MV-4-11 (cell line): ENCODE measurements at places on chromosomes 7 and 10.

- no peak for DNase-seq
These were observed 245.0 kb downstream of the HDAC9 start for GRCh38 chr7:18740579-18740988.

DNA sequence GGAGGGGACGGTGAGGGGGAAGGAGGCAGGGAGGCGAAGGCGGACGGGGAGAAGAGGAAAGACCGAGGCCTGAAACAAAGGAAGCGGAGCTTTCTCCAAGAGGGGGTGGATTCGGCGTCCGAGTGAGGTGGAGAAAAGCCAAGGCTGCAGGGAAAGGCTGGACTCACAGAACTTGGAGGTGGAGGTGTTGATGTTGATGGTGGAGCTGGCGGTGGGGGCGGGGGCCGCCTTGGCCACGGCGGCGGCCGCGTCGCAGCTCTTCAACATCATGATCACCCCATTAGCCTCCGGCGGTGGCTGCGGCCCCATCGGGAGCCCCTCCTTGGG, 578 bp downstream of the CACUL1 start:
- no peak for DNase-seq

GRCh38 chr10:128178302-128178958, 52.2 kb upstream of the MKI67 start:
- no peak for DNase-seq

- no peak for DNase-seq
These were observed 252.7 kb upstream of the ETV1 start for GRCh38 chr7:14242175-14242574.

- peak; percentile 72 for DNase-seq
These were observed 35.6 kb downstream of the YKT6 start for GRCh38 chr7:44236333-44236728.
